ENCODE measurements at places on chromosomes 11 and 22.

DNA sequence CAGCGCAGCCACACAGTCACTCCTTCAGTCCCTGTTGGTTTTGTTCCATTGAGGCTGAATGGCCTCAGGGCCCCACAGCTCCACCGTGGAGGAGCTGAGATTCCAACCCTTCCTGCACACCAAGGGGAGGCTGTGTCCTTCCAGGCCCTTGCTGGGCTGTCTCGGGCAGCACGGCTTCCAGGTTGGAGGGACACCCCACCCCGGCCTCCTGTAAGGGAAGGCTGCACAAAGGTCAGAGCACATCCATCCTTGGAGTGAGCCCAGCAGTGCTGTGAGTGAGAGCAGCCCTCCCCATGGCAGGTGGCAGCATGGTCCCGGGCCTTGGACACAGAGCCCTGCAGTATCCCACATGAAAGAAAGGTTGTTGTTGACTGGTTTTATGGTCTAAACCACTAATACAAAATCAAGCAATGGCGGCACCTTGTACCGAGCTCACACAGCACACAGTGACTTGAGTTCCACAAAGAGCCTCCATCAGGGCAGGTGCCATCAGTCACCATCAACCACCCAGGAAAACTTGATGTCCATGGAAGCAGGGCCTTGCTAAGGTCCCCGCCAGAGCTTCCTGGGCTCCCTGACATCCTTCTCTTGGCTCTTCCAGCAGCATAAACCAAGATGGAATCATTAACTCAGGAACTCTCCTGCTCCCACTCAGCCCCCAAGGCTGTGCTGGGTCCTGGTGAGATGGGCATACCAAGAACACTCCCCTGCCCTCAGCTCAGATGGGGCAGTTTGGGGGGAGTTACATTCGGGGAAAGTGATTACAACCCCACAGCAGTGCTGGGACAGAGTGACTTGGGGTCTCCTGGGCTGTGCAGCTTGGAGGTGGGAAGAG, 1500.4 kb downstream of the TBC1D22A start:
- no peak for DNase-seq

DNA sequence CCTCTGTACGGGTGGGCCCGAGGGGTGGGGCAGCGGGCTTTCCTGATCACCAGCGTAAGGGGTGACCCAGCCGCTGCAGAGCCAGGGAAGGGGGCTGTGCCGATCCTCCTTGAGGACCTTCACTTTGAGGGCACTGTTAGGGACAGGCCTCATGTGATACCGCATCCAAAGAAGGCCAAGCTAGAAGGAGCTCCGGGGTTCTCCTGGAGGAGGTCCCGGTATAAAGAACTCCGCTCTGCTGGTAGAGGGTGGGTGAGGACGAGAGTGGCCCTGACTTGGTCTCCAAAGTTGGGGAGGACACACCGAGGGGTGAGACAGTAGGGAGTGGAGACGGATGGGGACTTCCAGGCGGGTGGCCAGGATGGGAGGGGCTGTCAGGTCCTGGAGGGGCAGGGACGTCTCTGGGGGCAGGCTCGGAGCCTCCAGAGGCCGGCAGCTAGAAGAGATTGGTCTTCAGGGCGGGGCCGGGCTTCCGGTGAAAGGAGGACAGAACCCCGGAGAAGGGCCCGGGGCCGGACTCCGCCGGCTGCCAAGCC, 4.6 kb downstream of the PHOX2A start:
- no peak for DNase-seq

DNA sequence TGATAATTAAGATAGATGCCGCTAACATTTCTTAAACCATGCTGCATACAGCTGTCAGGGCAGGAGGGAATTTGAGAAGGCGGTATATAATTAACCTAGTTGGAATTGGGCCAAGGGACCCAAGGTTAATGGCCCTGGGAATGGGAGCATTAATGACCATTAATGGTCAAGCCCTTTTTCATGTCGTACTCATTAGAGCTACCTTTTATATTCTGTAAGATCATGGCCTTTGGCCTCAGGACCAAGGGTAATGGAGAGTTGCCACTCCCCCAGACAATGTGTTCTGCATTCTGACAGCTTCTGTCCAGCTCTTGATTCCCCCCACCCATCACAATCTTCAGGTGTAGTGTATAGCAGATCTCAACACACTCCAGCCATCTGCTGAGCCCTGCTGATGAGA, 111.6 kb downstream of the NTM start:
- no peak for DNase-seq

DNA sequence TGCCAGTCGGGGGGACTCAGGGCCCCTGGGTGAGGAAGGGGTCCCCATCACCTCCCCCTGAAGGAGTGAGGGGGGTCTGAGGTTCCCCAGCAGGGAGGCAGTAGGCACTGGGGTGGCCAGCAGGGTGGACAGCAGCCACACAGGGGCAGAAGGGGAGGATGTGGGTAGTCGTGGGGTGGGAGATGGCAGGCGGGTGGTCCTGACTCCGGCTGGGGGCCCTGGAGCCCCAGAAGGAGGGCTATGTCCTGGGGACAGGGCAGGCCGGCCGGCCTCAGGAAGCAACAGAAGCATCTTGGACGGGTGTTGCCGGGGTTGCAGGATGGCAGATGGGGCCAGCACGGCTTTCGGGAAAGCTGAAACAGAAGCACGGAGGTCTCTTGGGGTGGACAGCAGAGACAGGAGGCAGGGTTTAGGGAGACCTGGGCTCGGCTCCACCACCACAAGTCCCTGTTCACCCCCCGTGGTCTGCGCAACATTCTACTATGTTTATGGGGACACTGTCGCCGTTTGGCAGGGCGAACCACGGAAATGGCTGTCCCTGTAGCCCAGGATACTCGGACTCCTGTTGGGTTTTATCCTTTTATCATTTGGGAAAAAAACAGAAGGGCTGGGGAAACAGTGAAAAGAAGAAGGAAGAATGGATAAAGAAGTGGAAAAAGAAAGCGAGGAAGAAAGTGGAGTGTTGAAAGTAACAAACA, 14.1 kb downstream of the VWCE start:
- DNase-seq, result no peak

DNA sequence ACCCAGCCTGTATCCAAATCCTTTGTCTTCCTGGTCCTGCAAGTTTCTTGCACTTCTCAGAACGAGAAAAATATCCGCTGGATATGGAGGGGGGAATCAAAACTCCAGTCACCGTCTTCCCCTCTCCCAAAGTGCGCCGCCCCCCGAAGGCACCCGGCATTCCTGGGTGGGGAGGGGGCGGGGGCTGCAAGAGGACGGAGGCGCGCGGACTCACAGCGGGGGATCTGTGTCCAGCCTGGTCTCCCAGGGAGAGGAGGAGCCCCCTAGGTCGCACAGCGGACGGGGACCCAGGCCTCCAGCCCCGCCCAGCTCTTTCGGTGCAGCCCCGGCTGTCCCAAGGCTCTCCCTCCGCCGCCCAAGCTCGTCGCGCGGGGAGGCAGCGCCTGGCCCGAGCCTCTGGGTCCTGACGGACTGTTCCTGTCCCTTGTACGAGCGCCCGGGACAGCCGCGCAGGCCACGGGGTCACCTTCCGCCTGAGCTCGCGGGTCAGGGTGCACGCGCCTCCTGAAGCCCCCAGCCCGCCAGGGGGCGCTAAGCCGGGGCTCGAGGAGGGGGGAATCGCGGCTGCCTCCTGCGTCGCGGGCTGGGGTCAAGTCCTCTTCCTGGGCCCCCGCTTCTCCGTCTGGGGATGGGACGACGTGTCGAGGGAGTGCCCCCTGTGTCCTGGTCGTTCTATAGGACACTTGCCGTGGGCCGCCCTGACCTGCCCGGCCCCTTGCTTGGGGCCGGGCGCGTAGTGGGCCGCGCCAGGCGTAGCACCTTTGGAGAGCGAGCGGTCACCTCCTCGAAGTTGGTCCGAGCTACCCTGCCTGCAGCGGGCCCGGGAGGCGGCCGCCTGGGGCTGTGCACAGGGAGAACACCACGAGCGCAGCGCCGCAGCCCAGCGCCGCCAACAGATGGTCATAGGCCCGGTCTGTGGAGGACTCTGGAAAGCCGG, 2.4 kb upstream of the WNT11 start:
- peak; percentile 48 for DNase-seq

- no peak for DNase-seq
Observed at GRCh38 chr22:26269572-26269971, 100.3 kb downstream of the SEZ6L start.

GRCh38 chr11:40294741-40295140, 1164.7 kb downstream of the LRRC4C start:
- no peak for DNase-seq

- no peak for DNase-seq
Observed at GRCh38 chr22:21962655-21962949, 10.0 kb upstream of the PPM1F start.

- DNase-seq, result no peak
Observed at GRCh38 chr22:46351131-46351735, 15.7 kb downstream of the TRMU start.

Measured in stimulated activated CD8-positive, alpha-beta memory T cell treated with anti-CD3 and anti-CD28 coated beads, Interleukin-15, amount 100 ng/mL, for 1 hour (primary cell).